Right renal pelvis (tissue), 4 donors: ENCODE measurements at places on chromosomes 1 and 21. TPM values are rescaled to one million over a fixed set of nuclear protein-coding genes. Genes with fewer than 3 reads are reported as not detected.

DNA sequence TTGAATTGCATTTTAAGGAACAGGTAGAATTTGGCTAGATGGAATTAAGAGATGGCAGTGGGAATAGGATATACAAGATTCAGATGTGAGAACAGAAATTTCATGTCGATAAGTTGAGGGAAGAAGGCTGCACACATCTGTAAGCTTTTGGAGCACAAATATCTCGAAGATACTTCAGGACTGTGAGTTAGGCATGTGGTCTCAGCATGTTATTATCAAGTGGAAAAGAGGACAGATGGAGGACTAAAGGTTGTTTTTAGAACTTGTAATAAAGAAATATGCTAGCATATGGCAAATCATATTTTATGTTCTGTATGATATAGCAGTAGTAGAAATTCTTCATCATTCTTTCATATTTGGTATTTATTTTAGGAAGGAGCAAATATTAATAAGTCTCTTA, 61.5 kb downstream of the KIF1B start:
- no peak for DNase-seq

GRCh38 chr1:83856381-83856780, 142.6 kb downstream of the TTLL7 start:
- no peak for DNase-seq

DNA sequence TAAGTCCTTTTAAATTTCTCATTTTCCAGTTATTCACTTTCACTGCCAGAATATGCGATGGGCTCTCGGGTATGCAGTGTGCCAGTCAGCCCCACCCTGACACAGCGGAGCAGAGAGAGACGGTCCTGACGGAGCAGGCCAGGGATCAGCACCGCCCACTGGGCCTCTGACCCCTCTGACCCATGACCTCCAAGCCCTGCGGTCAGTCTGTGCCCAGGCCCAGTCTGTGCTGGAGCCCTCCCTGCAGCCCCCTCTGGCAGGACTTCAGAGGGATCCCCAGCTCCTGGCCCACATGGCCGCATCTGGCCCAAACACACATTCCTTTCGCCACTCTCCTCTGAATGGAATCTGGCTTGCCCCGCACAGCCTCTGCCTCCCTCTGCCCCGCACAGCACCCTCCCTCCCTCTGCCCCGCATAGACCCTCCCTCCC, 43.4 kb upstream of the COL6A2 start:
- no peak for DNase-seq

DNA sequence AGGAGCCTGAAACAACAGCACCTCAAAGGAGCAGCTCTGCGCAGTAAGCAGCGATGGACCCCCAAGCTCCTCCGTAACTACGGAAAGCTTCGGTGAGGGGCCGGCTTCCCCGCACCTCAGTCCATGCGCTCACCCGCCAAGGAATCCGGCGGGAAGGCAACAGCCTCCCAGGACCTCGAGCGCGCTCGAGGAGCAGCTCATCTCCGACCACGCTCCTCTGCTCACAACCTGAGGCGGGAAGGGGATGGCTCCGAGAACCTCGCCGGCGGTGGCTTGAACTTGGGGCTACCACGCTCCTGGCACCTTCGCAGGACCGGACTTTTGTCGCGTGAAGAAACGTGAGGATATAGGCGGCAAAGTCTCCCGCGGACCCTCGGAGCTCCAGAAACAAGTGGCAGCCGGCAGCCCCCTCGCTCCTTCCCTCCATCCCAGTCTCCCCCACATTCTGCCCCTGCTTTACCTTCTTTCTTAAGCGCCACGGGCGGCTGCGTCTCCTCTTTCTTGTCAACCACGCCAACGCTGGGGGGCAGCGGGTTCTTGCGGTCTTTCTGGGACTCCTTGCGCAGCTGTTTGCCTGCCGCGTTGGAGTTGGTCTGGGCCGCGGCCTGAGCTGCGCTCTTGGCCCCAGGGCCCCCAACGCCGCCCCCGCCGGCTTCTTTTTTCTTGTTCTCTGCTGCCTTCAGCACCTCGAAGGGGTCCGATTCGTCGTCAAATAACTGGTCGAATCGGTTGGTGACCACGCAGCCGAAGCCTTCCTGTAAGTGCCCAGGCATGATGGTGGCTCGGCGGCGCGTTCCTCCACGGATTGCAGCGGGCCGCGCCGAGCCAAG, 459 bp downstream of the SERBP1 start:
- no peak for DNase-seq

DNA sequence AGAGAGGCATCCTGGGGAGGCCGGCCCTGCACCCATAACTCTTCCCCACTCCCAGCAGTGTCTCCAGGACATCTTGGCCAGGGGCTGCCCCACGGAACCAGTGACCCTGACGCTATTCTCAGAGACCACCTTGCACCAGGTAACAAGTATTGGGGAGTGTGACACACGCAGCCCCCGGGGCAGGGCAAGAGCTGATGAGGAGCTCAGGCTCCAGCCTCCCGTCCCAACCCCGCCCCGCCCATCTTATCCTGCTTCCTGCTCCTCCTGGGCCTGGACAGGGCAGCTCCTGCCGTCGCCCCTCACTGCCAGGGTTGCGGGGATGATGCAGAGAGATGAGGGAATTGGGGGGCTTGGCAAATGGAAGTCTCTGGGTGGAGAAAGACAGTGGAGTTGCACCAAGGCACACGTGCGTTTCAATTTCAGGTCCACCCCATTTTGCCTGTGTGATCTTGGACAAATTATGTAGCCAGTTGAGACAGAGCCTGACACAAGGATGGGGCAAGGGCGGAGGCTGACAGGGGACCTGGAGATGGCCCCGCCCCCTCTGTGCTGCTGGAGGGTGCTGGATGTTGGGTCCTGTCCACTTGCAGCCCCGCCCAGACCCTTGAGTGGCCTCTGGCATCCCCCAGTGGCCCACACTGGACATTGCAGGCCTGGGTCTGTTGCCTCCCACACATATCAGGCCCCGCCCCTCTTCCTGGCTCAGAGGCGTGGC, 10.7 kb downstream of the CLCNKA start:
- no peak for DNase-seq

DNA sequence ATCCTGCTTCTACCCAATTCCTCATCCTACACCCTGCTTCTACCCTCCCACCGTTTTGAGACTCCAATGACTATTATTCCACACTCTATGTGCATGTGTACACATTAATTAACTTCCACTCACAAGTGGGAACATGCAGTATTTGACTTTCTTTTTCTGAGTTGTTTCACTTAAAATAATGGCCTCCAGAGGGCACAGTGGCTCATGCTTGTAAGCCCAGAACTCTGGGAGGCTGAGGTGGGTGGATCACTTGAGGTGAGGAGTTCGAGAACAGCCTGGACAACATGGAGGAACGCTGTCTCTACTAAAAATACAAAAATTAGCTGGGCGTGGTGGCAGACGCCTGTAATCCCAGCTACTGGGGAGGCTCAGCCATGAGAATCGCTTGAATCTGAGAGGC, 464.8 kb downstream of the PTBP2 start:
- no peak for DNase-seq

GRCh38 chr1:212482637-212483441, 50.1 kb downstream of the NENF start:
- no peak for DNase-seq

- no peak for DNase-seq
Observed at GRCh38 chr21:44892095-44892494, 18.6 kb upstream of the PTTG1IP start.

SLC45A1 gene
- polyA plus RNA-seq, result 4.5 TPM
